ENCODE measurements at places on chromosomes 1 and 21.

DNA sequence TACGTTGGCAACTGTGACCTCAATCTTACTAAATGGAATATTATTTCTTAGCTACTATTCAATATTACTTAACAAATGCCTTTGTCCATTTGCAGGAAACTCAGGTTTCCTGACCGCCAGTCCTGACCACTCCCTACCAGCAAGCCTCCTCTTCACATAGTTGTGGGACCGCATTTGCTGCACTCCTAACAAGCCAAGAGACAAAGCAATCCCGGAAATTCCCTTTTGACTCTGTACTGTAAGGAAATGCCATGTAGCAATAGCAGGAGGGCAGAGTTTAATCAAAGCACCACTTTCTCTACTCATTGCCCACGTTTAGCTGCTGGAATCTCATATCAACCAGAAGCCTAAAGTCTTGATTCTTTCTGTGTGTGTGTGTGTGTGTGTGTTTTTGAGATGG, 28.1 kb upstream of the ACBD6 start:
- DNase-seq, result no peak

- no peak for DNase-seq
Measured at GRCh38 chr1:209697126-209697525, 7.5 kb upstream of the HSD11B1 start.

GRCh38 chr1:154337253-154337894, 12.0 kb downstream of the ATP8B2 start:
- no peak for DNase-seq

DNA sequence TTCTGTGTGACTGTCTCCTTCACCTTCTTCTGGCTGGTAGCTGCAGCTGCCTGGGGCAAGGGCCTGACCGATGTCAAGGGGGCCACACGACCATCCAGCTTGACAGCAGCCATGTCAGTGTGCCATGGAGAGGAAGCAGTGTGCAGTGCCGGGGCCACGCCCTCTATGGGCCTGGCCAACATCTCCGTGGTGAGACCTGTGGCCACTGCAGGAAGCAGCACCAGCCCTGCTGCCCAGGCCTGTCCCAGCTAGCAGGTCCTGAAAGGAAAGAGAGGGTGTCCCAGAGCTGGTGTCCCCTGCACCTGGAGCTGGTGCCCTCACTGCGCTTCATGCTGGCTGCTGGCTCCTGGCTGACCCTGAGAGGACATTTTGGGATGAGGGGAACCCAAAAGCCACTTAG, 5.9 kb upstream of the ATXN7L2 start:
- DNase-seq, result no peak

DNA sequence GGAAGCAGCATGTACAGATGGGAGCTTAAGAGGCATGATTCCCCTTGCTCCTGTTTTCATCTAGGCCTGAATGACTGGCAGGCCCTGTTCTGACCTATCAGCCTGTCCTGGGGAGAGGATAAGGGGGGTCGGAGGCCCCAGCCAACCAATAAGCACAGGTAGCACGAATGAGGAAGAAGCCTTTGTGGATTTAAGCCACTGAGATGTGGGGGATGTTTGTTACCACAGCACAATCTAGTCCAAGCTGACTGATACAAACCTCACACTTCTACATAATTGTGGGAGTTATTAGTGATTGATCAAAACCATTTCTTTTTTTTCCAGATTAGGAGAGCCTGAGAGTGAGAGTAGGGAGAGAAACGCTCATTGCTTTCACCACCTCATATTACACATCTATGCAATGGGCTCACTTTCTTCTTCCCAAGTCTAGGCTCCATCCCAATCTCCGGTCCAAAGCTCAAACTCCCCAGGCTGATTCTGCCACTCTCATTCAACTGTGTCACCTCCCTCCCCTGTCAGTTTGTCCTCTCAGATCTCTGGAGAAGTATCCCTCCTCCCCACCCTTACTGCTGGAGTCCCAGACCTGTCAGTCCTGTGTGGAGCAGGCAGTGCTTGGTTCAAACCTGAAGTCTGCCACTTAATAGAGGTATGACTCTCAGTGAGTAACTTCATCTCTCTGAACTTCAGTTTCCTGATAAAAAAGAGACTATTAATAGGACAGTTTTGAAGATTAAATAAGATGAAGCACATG, 220.5 kb downstream of the PTPRU start:
- no peak for DNase-seq

DNA sequence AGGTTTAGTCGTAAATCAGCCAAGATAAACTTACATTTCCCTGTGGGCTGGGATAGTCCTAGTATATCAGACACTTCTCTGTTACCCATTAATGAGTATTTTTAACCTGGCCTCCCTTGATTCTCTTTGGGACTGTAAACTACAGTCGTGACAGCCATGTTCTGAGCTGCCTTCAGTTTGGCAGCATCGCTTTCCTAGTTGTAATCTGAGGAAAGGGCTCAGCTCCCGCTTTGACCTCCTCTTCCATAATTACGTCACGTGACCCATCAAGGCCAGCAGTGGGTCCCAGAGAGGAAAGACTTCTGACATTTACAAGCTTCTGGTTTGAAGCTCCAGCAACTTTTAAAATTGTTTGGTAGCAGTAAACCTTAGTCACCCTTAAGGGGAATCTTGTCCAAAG, 34.6 kb upstream of the MTR start:
- DNase-seq, result no peak
